ENCODE measurements at places on chromosomes 3 and 15.

GRCh38 chr15:39260391-39260790 lies 320.5 kb upstream of the THBS1 start:
- DNase-seq, result no peak

- no peak for DNase-seq
These were observed 249.3 kb upstream of the FEZF2 start for GRCh38 chr3:62622553-62623174.

GRCh38 chr3:154758109-154758868 lies 321.8 kb upstream of the MME start:
- no peak for DNase-seq

DNA sequence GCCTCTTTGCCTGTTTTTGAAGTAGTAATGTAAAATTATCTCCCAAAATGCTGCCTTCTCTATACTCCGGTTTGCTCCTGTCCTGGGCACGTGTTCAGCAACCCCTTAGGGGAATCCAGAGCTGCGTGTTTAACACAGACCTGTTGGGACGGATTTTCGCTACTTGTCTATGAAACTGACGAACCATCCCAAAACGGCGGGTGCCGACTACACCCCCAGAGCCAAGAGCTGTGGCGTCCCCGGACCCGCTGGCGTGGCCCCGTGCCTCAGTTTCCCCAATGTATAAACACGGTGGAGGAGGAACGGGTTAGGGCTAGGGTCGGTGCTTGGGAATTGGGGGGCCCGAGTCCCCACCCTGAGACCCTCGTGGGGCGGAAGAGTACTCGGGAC lies 473 bp downstream of the FHIT start:
- DNase-seq, result no peak

DNA sequence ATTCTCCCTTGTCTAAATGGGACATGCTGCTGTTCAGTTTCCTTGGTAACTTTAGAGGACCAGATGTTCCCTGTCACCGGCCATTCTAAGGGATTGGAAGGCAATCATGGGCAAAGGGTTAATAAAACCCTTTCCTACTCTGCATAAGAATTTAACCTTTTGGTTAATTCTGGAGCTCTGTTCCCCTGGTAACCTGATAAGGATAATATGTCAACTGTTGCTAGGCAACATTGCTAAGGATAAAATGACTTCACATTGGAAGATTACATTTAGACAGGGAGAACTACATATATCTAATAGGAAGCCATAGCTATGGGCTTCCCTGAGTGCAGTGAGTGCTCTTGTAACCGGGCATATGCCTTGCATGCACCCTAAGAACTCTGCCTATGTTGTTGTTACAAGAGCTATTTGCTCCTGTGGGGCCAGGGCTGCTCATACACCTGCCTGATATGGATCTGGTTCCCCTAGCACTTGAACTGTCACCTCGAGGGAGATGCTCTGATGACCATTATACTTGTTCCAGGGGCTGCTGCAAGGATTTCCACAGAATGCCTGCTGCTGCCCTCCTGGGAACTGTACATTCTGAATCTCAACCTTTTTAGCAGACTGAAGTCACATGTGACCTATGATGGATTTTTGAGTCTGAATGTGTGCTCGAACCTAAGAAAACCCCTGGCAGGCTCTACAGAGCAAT lies 326.3 kb upstream of the PDZRN3 start:
- no peak for DNase-seq

GRCh38 chr3:189146848-189147247 lies 24.9 kb upstream of the TPRG1 start:
- DNase-seq, result no peak

DNA sequence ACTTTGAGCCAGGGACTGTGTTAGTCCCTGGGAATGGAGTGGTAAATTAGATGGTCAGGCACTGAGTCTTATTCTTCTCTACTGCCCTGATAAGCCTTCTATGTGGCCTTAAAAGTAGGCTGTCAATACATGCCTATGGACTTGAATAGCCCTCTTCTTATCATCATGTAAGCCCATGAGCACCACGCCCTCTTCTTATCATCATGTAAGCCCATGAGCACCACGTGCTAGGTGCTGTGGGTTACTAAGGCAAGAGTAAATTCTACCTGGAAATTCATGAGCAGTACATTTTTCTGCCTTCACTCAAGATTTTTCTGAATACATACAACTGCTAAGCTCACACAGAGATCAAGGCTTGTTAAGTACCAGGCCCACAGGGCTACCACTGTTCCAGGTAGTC lies 68.5 kb downstream of the DHX30 start:
- DNase-seq, result no peak

DNA sequence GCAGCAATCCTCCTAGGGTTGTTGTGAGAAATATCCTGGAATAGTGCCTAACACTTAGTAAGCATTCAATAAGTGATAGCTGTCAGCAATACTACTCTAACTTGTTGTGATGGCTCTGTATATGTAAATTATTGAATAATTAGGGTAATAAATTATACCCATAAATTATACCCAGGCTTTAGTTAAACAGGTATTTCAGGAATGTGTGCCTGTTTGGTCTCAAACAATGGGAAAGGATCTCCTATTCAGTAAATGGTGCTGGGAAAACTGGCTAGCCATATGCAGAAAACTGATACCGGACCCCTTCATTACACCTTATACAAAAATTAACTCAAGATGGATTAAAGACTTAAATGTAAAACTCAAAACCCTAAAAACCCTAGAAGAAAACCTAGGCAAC lies 14.8 kb upstream of the ARNT2 start:
- no peak for DNase-seq

DNA sequence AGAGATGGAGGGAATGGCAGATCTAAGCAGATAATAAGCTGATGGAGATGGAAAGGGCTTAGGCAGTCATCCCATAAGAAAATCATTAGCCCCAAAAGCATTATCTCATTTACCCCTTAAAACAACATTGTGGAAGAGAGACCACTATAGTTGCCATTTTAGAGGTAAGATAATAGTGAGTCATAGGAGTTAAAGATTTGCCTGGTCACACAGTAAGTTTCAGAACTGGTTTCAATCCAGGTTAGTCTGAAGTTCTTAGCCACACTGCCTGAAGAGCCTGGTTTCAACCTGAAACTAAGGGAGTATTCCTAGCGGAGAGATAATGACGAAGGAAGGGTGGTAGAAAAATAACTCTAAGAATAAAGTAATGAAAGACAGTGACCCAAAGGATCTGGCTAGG lies 13.0 kb upstream of the UBR1 start:
- no peak for DNase-seq

DNA sequence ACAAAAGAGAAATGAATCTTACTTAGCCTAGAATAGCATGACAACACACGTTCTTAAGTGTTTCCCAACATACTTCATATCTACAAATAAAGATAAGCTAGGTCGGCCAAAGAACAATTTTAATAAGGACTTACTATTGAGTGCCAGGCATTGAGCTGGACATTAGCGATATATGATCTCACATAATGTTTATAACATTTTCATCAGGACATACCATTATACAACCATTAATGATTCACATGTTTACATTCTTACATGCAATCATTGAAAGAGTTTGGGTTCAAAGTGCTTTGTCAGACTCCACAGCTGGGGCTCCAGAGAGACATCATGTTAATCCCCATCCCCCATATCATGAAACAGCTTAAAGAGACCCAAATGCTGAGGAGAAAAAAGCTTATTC lies 189.0 kb downstream of the STT3B start:
- no peak for DNase-seq

DNA sequence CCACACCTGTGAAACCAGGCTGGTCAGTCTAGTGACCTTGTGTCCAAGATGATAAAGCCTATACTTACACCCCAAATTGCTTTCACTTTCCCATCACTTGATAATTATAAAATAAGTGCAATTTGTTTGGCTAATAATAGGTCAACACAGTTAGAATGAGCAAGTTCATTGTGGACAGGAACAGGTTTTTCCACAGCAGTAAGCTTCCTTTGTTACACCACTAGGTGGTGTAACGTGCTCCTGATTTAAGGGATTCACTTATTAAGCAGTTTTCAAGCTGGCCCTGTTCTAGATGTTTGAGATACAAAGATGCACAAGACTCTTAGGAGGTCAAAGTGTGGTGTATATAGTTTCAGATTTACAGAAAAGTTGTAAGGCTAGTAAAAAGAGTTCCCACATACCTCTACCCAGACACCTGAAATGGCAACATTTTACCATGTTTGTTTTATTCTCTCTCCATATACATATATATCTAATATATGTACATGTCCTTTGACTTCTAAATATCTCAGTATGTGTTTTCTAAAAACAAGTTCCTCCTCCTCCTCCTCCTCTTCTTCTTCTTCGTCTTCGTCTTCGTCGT lies 6.8 kb upstream of the MFSD1 start:
- DNase-seq, result no peak

DNA sequence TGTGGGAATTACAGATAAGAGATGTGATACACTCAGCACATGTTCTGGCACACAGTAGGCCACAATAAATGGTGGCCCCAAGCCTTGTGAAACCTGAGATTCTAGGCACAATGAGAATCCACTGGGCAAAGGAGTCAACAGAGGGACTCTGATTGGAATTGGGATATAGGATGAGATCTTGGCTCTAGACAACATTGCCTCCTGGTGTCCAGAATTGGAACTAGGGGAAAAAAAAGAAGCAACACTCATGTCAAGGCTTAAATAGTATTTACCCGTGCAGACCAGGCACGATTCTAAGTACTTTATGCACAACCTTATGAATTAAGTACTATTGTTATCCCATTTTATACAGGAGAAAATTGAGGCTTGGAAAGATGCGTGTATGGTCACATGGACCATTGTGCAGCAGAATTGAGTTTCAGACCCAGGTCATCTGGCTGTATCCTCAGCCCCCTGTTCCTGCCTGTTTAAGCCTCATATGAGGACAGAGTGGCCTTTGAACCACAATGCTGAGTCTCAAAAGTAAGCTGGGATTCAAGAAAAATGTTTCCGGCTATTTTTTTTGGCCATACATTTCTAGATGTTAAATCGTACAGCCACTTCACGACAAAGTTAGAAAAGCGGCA lies 124.8 kb downstream of the SV2B start:
- no peak for DNase-seq

GRCh38 chr3:135811651-135812050 lies 153.9 kb upstream of the PPP2R3A start:
- no peak for DNase-seq

Measured in activated CD8-positive, alpha-beta memory T cell treated with anti-CD3 and anti-CD28 coated beads for 4 hours (primary cell).